ENCODE measurements at places on chromosomes 11 and 22. TPM values are rescaled to one million over a fixed set of nuclear protein-coding genes. Genes with fewer than 3 reads are reported as not detected.
A peak's percentile ranks its signal among the peaks of the same experiment; 100 is the strongest.

- no peak for DNase-seq
These were observed 1.9 kb downstream of the GRAMD4 start for GRCh38 chr22:46622081-46622521.

Gene E2F8
- 2.2 TPM for total RNA-seq

Gene PGR
- not detected for total RNA-seq

- DNase-seq, result no peak
These were observed 7.5 kb upstream of the MYH9 start for GRCh38 chr22:36395055-36395849.

Gene YWHAH
- total RNA-seq, result 142 TPM

- DNase-seq, result no peak
These were observed 607.1 kb downstream of the TBC1D22A start for GRCh38 chr22:47369431-47370015.

DNA sequence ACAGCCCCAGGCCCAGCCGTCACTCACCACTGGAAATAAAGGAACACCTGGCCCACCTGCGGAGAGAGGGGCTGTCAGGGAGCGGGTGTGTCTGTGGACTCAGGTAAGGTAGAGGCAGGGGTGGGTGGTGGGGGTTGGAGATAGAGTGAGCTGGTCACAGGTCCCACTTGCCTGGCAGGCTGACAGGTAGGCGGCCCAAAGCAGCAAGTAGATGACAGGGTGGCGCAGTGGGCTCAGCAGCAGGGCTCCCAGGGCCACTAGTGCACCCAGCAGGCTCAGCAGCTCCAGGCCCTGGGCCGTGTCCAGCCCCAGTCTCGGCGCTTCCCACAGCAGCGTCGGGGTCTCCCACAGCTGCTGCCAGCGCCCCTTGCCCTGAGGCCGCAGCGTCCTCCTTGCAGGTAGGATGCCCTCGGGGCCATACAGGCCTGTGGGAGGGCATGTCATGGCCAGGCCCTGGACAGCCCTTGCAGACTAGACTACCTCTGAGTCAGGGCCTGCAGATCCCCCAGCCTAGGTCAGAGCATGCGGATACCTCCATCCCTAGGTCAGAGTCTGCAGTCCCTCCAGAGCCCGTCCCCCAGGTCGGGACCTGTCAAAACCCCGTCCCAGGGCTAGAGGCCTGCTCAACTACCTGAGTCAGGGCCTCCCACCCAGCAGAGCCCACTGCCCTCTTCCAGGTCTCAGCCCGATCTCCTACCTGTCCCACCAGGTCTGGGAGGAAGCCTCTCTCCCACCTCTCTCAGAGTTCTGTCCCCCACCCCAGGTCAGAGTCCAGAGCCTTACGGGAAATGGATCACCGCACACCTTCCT, 686 bp downstream of the LMF2 start:
- no peak for DNase-seq

Gene GGT5
- total RNA-seq, result not detected

Gene PVALB
- total RNA-seq, result not detected

Gene C22orf31
- total RNA-seq, result not detected

DNA sequence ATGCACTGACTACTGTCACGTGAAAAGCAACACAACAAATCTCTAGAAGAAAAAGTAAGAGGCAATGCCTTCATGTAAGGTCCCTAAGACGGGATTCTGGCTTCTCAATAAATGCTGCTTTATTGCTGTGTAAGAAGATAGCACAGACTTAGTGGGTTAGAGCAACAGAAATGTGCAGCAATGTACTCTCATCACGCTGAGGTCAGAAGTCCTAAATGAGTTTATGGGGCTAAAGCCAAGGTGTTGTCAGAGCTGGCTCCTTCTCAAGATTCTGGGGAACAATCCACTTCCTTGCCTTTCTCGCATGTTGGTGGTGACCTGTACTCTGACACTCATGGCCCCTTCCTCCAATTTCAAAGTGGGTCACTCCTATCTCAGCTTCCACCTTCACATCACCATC, 93.4 kb downstream of the SHANK2 start:
- no peak for DNase-seq

Gene PPP2R5B
- total RNA-seq, result 13.2 TPM

DNA sequence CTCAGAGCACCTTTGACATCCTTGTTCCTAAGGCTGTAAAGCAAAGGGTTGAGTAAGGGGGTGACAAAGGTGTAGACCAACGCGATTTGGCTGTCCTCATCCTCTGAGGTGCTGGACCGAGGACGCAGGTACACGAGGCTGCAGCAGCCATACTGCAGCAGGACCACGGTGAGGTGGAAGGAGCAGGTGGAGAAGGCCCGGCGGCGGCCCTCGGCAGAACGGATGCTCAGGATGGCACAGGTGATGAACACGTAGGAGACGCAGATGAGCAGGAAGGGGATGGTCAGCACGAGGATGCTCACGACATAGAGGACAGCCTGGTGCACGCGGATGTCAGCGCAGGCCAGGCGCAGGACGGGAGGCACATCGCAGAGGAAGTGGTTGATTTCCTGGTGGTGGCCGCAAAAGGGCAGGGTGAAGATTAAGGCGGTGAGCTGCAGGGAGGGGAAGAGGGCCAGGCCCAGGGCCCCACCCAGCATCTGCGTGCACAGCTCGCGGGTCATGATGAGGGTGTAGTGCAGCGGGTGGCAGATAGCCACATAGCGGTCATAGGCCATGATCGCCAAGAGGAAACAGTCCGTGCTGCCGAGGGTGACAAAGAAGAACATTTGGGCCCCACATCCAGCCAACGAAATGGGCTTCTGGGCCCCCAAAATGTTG, 632 bp downstream of the OR10Q1 start:
- no peak for DNase-seq

DNA sequence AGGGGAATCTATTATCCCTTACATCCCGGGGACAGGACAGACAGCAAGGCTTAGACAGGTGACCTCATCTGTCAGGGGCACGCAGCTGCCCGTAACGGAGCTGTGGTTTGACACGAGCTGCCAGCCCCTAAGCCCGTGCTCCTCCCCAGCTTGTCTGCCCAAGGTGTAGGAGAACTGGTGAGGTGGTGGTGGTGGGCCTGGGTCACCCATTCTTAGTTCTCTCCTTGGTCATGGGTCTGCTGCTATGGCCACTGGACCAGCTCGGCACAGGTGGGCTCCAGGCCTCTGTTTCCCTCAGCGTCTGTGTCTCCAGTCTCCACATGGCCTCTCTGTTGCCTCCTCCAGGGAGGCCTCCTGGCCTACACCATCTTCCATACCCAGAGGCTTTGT, 5.4 kb downstream of the PARVG start:
- no peak for DNase-seq

Gene ZDHHC24
- 10.9 TPM for total RNA-seq

DNA sequence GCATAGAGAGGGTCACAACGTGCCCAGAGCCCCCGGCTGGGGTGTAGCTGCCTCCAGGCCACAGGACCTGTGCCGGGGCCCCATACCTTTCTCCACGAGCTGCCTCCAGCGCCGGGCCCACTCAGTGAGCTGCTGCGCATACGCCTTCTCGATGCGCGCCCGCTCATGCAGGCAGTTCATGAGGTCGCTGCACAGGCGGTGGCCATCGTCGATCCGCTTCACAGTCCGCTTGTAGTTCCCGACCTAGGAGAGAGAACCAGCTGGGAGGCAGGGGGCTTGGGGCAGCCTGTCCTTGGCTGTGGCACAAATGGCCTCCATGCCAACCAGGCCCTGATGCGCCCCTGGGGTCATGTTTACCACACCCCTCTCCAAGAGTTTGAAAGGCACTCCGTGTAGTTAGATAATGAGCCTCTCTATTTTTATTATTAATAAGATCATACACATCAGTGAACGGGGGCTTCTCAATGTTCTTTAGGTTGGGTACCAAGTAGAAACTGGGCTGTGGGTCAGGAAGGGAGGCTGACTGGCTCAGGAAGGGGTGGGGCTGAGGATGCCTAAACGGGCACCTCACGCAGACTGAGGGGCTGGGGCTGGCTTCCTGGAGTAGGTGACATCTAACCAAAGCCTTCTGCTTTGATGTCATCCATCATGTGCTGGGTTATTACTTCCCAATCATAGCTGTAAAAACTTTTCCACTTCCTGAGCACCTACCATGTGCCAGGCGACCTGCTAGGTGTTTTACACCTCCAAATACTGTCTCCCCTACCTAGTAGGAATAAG, 36.5 kb upstream of the ARFGAP3 start:
- no peak for DNase-seq

GRCh38 chr11:62370743-62371440, 33.6 kb downstream of the ASRGL1 start:
- no peak for DNase-seq

GRCh38 chr11:10413268-10413667, 41.8 kb upstream of the AMPD3 start:
- DNase-seq, result no peak

DNA sequence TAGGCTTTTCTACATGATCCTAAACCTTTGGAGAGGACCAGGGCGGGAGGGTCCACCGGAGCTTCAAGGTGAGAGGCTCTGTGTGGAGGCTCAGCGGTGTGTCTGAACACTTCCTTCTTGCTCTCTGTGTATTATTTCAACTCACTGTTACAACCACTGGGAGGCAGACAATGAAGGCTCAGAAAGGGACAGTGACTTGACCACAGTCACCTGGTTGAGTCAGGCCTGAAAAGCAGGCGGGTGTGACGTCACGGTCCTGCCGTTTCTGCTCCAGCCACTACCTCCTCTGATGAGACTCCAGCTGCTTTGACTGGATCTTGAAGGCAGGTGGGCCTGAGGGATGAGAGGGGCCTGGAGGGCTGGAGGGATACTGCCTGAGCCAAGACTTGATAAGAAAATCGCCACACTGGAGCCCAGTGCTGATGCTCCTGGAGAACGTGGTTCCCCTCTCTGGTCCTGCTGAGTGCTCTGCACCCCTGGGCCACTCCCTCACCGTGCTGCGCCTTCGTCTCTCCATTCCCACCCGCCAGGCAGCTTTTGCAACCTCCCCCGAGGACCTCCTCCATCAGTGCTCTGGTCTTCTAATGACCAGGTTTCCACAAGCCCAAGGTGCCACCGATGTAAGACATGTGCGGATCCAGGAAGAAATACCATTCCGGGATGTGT, 27.9 kb downstream of the KCNC1 start:
- no peak for DNase-seq

GRCh38 chr11:111177037-111177871, 68.3 kb upstream of the POU2AF2 start:
- DNase-seq, result no peak

DNA sequence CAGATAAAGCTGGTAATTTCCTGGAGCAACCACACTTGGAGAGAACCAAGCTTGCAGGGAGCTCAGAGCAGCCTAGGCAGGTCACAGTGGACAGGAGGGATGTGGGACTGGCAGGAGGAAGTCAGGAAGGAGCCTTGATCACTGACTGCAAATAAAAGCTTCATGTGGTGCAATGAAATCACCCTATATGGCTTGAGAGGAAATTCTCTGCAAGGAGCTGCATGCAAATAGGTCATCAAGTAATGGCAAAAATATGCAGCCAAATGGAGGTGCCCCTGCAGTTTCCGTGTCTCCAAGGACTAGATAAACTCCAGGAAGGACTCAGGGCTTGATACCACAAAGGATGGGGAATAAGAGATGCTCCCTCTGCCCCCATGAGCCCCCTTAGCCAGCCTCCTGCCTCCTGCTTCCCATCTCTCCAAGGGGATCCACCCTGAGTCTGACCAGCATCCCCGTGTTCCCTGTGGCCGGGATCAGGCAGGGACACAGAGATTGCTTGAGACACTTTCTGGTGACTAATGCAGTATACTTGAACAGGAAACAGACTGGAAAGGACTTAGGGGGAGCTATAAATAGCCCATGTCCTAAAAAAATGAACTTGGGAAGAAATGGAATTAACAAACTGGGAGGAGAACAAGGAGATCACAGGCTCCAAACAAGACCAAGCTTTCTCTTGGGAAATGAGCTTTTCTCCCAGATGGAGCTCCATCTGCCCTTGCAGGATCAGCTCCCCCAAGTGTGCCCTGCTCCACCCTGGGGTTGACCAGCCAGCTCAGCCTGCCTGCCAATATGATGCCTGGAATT, 23.9 kb upstream of the MICAL2 start:
- DNase-seq, result peak; percentile 79

Gene MISFA
- total RNA-seq, result not detected

DNA sequence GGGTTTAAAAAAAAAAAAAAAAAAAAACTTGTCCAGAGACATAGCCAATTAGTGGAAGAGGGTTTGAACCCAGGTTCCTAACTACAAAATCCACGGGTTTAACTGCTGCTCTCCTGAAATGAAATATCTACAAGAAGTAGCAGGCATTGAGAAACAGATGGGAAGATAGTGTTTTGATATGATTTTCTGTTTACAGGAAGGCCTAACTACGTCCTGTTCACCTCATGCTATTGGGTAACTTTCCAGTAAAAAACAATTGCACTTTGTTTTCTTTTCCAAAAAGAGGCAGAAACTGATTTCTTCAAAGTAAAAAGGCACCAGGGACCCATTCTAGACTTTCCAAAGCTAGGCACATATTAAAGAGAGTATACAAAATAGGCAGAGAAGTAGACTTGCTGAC, 5.9 kb upstream of the C11orf91 start:
- DNase-seq, result no peak

DNA sequence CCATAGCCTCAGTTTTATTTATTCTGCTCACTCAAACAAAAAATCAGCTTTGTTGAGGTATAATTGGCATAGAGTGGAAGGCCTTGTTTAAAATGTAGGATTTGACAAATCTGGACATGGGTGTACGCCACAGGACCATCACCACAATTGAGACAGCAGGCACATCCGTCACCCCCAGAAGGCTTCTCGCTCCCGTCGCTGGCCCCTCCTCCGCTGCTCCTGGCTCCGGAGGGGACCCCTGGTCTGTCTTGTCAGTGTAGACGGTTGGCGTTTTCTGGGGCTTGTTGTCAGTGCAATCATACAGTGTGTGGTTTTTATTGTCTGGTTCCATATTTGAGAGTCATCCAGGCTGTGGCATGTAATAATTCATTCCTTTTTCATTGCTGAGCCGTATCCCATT, 97.6 kb downstream of the KCNQ1 start:
- no peak for DNase-seq

GRCh38 chr11:20355221-20356219, 8.0 kb upstream of the HTATIP2 start:
- peak; percentile 30 for DNase-seq

Gene SGSM1
- total RNA-seq, result 0.06 TPM

Gene BATF2
- not detected for total RNA-seq

GRCh38 chr22:26648011-26648497, 9.3 kb upstream of the MIAT start:
- DNase-seq, result no peak

GRCh38 chr22:26103023-26103422, 66.2 kb upstream of the SEZ6L start:
- DNase-seq, result no peak

- no peak for DNase-seq
These were observed 84.1 kb downstream of the SLC1A2 start for GRCh38 chr11:35335226-35335625.

GRCh38 chr11:37280200-37280599, 682.2 kb upstream of the RAG2 start:
- no peak for DNase-seq

Gene SESN3
- 2.1 TPM for total RNA-seq

DNA sequence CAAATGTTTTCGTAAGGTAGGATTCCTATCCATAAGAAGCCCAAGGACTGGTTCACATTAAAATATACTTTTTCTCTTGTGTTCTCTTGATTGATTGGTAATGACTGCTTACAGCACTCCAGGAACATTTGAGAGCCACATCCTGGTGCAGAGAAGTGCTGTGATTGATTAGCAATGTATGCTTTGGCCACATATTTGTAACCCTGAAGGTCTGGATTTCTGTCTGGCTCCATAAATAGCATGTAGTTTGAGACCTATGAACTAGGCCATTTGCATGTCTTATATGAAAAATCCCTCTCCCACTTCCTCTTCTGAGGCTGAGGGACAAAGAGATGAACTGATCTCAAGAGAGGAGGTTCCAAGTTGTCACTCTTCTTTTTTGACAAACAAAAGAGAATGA, 49.3 kb upstream of the CD44 start:
- DNase-seq, result no peak

- no peak for DNase-seq
These were observed 13.7 kb downstream of the EHD1 start for GRCh38 chr11:64864473-64865285.

Measured in Caki2 (cell line).